ENCODE measurements at places on chromosomes 5 and 9.

DNA sequence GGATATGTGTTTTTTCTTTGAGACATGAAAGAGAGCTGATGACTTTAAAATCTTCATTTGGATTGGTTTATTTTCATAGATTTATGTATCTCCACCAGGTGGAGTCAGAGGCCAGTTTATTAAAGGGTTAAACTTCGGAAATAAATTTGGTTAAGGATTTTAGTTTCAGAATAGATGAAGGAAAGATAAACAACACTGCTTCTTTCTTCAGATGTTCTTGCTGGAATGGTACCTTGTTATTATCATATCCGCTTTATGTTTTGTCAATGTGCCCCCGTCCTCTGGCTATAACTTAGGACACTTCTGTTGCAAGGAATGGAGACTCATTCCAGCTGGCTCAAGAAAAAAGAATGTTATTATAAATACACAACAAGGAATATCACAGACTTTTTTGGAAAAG lies 81.2 kb downstream of the ALDH1A1 start:
- DNase-seq, result no peak

DNA sequence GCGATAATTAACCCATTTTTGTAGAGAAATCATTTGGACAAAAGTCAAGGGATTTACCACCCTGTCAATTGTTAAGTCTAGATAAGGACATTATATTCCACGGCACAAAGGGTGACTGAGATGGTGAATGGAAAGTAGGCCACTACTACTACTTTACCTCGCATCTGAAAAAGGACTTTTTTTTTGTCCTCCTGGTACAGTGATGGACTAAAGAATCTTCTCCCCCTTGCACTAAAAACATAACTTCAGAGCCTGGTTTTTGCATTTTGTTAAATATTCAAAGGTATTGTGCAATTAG lies 147.5 kb downstream of the EBF1 start:
- DNase-seq, result no peak

DNA sequence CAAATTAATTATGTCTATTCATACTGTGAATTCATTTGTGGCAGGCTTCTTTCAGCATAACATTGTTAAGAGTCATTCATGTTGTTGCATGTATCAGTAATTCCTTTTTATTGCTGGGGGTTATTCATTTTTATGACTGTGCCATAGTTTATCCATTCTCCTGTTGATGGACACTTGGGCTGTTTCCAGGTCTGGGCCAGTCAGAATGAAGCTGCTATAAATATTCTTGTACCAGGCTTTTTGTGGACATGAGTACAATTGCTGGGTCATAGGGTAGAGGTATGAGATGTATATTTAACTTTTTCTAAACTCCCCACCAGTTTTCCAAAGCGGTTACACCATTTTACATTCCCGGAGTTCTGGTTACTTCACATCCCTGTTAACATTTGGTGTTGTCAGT lies 13.6 kb downstream of the PRPF4 start:
- no peak for DNase-seq

DNA sequence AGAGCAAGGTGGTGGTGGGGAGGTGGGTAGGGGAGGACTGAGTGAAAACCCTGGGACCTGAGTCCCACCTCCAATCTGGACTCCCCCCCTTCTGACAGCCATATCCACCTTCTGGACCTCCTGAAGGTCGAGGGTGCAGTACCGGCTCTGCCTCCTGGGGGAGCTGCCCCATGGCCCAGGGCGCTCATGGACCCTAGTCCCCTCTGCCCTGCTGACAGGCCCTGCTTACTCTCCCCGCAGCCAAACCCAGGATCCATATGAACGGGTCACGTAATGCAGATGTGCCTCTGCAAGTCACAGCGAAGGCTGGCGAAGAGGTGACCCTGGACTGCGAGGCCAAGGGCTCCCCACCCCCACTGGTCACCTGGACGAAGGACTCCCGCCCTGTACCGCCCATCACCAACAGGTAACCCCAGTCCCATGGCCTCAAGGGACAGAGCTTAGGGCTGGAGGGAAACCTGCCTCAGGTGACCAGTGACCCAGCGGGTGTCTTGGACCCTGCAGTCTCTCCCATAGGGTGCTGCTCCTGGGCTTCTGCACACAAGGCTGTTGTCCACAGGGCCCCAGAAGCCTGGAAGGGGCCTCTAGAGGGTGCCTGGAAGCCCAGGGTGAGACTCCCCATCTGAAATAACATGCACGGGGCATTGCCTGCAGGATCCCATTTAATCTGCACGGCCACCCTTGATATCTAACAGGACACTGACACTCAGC lies 61.7 kb downstream of the HMCN2 start:
- peak; percentile 74 for DNase-seq

- no peak for DNase-seq
These were observed 115.9 kb downstream of the ATPSCKMT start for GRCh38 chr5:10133830-10134229.

- DNase-seq, result no peak
These were observed 22.3 kb upstream of the GABRP start for GRCh38 chr5:170761048-170761707.

DNA sequence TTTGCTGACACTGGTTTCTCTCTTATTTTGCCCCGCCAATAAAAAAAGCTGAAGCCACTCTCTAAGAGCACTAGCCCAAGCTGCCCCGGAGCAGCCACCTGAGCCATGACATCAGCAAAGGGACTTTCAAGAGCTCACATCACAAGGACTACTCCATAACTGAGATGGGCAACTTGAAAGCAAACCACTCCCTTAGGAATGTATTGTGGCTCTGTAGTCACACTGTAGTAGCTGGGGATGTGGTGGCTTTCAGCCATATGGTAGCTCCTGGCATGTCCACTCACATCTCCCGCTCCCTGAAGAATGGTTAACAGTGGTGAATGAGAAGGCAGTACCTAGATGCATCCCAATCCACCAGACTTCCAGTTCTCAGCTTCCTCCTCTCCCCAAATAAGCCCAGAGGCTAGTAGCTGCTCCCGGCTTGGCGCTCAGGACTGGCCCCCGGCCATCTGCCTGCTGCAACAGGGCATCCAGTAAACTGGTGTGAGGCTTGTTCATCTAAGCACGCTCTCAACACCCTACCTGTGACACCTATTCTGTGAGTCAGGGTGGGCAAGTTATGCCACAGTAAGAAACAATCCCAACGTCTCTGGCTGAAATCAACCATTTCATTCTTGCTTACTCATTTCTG lies 63.7 kb downstream of the S1PR3 start:
- DNase-seq, result no peak
